Activated naive CD4-positive, alpha-beta T cell treated with anti-CD3 and anti-CD28 coated beads for 36 hours (primary cell): ENCODE measurements at places on chromosomes 4 and X.

DNA sequence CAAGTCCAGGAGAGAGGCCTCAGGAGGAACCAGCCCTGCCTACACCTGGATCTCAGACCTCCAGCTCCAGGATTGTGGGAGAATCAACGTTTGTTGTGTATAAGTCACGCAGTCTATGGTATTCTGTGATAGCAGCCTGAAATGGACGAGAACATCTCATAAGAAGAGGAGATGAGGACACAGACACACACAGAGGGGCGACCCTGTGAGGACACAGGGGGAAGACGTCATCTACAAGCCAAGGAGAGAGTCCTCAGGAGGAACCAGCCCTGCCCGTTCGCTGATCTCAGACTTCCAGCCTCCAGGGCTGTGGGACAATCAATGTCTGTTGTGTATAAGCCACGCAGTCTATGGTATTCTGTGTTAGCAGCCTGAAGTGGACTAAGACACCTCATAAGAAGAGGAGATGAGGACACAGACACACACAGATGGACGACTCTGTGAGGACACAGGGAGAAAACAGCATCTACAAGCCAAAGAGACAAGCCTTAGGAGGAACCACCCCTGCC lies 20.3 kb downstream of the P2RY8 start:
- no peak for DNase-seq

- DNase-seq, result no peak
Observed at GRCh38 chrX:47683184-47683828, 24.3 kb upstream of the UXT start.

GRCh38 chr4:74339501-74339900 lies 25.4 kb upstream of the EREG start:
- no peak for DNase-seq

DNA sequence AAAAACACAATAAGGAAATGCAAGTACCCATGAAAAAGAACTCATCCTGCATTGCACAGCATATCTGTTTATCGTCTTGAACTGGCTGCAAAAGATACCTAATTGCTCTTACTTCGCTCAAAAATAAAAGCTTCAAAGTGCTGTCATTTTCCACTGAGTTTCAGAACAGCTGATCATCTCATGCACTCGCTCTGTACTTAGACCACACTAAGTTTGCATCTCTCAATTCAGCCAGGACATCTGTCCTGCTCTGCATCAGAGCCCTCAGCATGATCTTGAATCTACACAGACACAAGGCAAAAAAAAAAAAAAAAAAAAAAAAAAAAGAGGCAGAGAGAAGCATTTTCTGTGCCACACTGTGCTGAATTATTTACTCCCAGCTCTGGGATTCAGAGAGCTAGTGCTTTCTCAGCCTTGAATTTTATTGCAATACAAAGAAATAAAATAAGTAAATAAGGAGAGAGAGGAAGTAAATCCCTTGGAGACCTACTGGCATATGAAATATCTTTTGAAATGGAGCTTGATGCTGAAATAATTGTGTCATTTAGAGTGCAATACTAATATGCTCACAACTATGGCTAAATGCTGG lies 81.3 kb downstream of the PPP1R2C start:
- no peak for DNase-seq

- DNase-seq, result no peak
Observed at GRCh38 chr4:26013629-26014028, 99.6 kb downstream of the SMIM20 start.

GRCh38 chr4:173748353-173748752 lies 218.3 kb upstream of the HAND2 start:
- DNase-seq, result no peak

DNA sequence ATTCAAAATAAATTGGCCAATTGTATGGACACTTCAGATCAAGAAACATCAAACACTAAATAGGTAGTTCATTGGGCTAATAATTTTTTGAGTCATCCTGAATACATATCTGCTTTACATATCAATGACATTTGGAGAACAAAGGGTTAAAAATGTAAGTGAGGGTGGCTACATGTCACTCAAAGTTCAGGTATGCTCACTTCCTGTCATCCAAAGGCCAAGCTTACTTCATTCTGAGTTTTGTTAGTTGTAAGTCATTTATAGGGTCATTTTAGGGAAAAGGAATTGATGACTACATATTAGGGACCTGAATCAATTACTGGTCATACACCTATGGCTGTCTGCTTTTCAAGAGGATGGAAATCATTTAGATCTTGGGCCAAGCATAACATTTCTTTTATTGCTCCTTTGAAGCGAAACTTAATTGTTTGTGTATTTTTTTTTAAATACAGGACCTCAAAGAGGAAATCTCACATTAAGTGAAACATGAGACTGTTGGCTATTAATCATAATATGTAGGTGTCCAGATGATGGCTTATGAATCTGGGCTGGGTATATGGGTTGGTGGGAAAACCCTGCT lies 119.2 kb upstream of the LEF1 start:
- no peak for DNase-seq

DNA sequence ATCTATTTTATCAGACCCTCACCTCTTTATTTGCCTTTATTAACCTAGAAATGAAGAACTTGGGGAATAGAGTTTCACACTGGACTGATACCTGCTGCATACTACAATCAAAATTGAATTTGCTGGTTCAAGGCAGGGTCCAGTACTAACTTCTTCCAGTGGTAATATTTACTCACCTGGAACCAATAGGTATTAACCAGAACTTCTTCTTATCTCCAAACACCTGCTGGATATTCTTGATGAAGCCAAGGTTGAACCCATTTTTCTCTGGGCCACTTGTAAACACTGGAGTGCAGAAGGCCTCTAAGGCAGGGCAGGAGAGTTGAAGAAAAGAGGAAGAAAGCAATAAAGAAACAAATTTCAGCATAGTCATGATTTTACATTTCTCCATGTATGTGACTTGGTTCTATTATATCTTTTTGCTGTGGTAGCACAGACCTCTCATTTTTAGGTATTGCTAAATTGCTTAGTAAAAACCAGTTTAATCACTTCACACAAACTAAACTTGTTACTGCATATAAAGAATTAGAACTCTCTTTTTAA lies 101.1 kb downstream of the ZDHHC15 start:
- no peak for DNase-seq

DNA sequence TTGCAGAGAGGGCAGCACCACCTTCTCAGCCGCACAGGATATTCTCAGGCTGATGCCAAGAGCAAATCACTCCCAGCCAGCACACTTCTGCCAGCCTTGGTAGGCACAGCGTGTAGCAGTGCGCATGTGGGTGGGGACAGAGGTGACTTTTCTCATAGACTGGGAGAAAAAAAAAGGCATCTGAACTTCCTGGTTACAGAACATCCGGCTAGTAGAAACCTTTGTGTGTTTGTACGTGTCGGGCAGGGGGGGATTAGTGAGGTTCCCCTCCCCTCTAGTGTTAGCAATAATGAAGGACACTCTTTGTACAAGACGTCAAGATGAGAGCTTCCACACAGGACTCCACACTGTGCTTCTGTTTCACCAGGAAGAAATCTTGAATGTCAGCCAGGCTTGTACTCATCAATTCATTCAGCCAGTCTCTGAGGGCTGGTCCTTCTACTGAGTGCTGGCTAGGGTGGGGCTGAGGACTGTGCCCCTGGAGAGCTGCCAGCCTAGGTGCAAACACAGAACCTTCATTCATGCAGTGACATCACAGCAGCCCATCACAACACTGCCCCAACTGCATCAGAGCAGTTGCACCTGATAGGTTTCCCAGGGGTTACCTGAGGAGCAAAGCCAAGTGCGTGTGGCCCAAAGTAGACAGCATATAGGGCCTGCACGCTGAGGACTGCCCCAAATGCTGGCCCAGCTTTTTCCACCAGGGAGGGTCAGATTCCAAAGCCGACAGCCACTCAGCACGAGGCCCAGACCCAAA lies 34.7 kb downstream of the SLC25A5 start:
- peak; percentile 49 for DNase-seq

DNA sequence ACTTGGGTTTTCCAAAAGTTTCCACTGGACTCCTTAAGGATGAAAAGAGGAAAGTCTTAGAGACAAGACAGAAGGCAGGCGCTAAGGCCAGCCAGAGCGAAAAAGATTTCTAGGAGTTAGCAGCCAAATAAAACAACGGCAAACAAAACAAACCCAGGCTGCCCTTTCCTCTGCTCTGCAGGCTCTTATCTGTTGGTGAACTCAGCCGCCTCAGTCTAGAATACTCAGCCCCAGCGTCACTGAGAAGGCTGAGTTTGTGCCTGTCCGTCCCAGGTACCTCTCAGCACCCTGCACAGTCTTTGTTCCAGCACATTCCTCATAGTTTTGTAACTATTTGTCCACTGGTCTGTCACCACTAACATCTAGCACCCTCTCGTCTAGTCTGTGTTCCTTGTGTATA lies 75.6 kb upstream of the FAM9C start:
- DNase-seq, result no peak

GRCh38 chrX:42857766-42858165 lies 79.8 kb upstream of the PPP1R2C start:
- no peak for DNase-seq

- DNase-seq, result no peak
Observed at GRCh38 chr4:185134307-185134869, 8.7 kb upstream of the SLC25A4 start.

DNA sequence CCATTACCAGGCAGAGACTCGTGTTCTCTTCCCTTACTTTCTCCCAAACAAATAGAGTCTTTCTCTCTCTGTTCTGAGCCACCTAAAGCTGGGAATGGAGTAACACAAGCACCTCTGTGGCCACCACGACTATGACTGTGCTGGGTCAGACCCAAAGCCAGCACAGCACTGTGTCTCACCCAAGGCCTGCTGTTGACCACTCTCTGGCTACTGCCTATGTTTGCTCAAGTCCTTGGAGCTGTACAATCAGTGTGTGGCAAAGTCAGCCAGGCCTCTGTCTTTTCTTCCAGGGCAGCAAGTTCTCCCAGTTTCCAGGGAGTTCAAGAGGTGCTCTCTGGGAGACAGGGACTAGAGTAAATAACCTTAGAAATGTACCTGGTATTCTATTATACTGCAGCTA lies 239.4 kb downstream of the FAM47A start:
- no peak for DNase-seq

DNA sequence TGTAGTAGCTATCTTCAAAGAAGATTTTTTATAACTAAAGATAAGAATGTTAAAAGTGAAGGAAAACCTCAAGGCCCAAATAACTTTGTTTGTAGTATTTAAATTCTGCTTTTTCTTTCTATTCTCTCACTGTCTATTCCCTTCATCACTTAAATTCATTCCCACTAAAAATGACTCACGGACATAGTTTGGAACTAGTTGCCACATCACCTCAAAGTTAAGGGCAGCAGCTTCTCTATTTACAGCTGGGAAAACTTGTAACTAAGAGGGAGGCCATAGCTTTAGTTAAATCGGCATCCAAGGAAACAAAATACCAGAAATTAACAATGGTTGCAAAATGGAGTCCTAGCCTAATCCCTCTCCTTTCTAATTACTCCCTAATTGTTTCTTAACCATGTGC lies 325.4 kb upstream of the MAGEB2 start:
- no peak for DNase-seq

GRCh38 chr4:118843237-118843636 lies 7.3 kb upstream of the SEC24D start:
- DNase-seq, result no peak

GRCh38 chrX:40144576-40144975 lies 46.8 kb upstream of the BCOR start:
- DNase-seq, result no peak

- DNase-seq, result peak; percentile 74
Observed at GRCh38 chr4:87005690-87006425, 71.0 kb downstream of the AFF1 start.

DNA sequence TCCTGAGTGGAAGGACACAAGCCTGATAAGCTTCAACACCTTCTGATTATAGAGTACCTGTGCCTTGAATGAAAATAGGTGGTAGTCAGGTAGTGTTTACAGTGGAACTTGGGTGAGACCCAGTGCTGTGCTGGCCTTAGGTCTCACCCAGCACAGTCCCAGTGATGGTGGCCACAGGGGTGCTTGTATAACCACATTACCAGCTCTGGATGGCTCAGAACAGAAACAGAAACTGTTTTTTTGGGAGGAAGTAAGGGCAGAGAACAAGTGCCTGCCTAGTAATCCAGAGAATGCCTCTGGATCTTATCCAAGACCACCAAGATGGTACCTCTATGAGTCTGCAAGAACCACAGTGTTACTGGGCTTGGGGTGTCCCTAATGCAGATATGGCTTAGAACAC lies 171.5 kb upstream of the DIPK2B start:
- no peak for DNase-seq

GRCh38 chr4:175443547-175443946 lies 368.5 kb downstream of the GPM6A start:
- DNase-seq, result no peak

DNA sequence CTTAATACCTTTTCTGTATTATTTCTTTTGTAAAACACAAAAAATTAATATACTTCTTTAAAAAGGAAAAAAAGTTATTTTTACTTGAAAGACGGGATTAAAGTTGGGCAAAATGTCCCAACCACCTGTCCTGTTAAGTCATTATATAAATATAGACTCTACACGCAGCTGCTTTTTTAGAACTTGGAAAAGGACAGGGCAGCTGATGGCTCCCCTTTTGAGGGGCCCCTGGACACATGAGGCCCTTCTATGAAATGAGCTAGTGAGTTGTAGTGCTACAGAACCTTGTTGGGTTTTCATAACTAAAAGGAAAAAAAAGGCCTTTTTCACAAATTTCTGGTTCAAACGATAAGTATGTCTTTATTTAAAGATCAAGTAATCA lies 600 bp upstream of the BEX2 start:
- no peak for DNase-seq

- DNase-seq, result peak; percentile 22
Observed at GRCh38 chr4:104491481-104492182, 3.1 kb downstream of the CXXC4 start.

- no peak for DNase-seq
Observed at GRCh38 chr4:78735697-78736096, 40.5 kb upstream of the BMP2K start.

DNA sequence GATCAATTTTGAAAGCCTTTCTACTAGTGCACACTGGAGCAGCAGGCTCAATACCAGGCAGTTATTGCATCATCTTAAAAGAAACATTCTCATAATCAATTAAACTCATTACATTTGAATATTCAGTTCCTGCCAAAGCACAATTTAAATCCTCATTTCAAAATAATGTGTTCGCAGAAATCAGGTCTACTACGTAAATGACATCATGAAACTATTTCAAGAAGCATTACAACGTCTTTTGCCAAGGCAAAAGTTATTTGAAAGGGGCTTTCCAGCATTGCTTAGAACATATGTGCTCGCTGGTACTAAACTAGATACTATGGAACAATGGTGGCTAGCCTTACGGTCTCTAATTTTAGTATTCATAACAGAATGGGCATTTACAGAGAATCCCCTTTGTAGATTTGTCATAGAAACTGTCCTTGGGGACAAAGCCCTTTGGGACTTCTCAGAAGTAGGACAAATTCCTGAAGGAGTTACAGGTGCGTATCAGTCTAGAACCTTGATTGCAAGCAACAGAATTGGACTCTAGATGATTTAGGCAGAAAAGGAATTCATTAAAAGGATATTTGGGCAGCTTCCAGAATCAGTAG lies 27.6 kb upstream of the HUWE1 start:
- no peak for DNase-seq

- no peak for DNase-seq
Observed at GRCh38 chr4:163776957-163777356, 282.5 kb downstream of the TMA16 start.
